ENCODE measurements at places on chromosomes 16 and 17.

DNA sequence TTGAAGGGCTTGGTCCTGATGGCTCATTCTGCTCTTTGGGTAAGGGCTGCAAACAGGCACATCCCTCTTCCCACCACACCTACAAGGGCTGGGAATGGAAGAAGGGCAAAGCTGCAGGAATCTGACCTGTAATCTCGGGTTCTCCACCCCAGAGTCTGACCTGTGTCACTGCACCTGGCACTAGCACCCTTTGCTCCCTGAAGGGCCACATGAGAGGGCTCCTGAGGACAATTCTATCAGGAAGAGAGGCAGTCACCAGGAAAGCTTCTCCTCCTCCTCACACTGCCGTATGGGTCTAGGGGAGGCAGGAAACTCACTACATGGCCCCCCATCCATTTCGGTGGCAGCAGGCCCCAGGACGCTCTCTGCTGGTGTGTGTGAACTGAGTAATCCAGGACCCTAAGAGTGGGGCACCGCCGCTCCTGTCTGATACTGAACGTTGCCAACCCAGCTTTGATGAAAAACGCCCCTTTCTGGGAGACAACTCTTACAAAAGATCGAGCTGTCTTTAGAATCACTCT, 26.4 kb downstream of the TTLL6 start:
- no peak for DNase-seq

GRCh38 chr17:55172612-55173011, 92.1 kb upstream of the HLF start:
- no peak for DNase-seq

GRCh38 chr16:50665128-50665878, 15.8 kb downstream of the SNX20 start:
- peak; percentile 4 for DNase-seq

DNA sequence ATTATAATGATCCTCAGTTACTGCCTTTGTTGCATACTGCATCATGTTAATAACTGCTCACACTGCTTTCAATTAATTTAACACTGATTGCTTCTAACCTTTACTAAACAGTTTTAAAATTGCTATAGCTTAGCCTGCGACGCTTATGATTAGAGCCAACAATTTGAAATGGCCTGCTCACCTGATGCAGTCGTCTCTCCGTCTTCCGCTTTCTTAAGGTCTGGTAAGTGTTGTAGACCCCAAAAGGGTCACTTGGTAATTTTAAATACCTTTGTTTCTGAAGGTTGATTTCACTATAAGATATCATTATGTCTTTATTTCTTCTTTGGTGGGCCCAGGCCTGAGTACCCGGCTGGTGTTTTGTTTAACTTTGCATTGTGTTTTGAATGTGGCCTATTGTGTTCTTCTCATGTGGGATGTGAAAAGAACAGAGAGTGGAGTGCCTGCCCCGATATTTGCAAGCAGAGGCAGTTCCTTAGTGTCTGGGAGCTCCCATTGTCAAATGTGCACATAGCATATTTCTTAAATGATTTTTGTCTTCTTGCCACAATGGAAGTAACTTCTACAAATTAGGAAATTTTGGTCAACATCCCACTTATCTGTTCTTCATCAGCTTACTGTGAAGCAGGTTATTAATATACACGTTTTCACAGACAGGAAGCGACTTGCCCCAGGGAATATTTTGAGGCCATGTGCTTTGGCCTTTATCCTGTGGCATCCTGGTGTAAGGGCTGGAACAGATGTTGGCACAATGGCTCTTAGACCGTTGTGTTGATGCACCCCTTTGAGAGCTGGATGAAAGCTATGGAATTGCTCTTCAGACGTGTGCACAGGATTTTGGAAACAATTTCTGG, 2.9 kb downstream of the PHKB start:
- DNase-seq = no peak

DNA sequence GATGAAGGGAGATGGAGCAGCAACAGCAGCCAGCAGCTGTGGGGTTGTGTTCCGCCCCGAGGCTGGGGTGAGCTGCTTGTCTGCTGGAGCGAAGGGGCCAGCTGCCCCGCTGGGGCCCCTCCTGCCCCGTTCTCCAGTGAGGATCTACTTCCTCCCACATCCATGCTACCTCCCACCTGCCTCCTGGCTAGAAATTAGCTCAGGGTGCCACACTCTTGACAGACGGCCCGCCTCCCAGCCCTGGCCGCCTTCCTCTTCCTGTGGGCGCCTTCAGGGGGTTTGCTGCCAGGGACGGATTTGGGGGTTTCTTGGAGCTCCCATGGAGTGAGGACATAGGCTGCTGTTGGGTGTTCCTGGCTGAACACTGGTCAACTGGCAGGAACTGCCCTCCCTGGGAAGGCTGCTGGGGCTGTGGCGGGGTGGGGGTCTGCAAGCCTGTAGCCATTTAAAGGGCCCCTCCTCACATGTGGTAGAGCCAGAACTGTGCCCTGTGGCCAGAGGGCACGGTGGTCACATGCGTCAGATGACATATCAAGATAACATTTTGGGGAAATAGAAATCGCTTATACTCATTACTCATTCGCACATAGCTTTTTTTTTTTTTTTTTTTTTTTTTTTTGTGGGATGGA, 13.1 kb downstream of the TBC1D24 start:
- DNase-seq = no peak

DNA sequence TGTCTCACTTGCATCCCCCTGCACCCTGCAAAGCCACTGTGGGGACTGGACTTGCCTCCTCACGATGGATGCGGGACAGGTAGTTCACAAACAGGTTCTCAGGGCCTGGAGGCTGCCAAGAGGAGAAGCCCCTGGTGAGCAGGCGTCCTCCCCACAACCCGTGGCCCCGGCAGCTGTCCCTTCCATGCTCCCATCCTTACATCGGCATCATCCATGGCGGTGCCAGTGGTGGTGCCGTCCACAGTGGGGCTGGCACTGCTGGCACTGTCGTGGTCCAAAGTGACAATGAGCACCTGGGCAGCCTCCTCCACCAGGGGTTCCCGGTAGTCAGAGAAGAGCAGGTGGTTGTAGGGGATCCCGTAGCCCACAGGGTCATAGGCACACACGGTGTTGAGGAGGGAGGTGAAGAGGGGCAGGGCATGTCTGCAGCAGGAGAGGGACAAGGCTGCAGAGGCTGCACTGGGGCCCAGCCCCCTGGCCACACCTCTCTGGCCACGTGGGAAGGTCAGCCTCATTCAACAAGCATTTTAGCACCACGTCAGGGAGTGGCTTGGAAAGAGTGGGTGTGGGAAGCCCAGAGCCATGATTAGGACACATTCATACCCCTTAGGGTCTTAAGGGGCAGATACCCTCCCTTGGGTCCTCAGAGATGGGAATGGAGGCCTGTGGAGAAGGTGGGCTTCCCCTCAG, 12.6 kb downstream of the HID1 start:
- no peak for DNase-seq

DNA sequence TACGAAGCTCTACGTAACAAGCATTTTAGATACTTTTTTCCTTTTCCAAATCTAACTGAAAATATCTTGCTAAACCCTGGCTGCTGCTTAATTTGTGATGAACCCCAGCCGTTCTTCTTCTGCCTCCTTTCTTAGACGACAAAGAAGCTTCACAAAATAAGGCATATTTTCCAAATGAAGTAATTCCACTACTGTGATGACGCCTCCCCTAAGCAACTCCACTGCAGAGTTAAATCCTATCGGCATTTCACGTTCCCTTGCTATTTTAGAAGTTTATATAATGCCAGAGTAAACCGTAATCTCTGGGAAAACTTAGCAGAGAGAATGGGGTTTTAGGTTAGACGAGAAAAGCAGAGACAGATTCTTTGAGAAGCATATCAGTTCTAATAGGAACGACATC, 683.1 kb upstream of the SALL1 start:
- no peak for DNase-seq

DNA sequence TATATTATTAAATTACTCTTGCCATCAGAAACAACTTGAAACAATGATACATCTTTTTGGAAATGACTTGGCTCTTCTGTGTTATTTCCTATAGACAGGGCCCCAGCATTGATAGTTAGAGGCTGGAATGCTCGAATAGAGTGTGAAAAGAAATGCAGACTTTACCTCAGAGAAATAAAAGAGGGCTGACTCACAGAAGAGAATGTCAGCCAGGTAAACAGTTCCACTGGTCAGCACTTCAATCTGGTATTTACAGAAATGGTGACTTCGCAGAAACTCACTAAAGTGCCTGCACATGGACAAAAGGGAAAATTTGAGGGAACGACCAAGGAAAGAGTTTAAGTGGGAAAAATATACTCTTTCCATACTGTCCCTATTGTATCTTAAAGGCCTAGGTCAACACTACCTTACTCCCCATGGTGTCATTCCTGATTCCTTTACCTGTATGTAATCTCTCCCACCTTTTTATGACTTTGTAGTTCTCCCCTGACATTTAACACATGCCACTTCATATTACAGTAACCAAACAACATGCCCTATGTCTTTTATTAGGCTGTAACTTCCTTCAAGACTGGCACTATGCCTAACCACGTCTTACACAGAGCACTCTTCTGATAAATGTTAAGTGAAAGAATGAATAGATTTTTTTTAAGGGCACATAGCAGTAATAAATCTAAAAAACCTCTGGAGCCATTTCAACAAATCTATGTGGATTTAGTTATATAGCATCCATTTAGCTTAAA, 36.7 kb downstream of the AKAP10 start:
- DNase-seq = no peak

DNA sequence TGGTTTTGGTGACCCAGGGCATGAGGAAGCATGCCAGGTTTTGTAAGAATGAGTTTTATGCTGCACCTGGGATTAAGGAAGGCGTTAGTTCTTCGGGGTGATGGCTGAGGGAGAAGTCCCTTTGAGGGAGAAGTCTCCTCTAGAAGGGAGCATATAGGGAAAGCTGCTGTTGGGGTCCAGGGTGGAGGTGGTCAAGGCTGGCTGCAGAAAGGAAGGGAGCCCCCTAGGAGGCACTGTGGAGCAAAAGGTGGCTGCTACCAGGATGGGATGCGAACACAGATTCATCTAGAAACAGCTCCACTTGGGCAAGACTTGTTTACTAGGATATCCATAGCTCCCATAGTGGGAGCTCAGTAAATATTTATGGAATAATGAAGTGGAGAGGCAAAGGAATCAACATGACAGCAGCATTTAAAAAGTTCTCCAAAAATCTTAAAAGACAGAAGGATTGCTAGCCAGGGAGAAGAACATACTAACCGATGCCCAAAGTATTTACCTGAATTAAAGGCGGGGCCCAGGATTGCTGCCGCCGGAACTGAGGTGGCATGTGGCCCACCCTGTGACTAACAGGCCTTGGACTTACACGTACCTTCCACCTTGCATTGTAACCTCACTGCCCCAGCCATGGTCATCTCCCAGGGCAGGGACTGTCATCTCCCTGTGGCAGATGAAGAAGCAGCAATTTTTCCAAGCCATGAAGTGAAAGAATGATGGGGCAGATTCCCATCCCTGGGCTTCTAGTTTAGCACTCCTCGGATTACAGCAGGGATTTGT, 7.1 kb upstream of the LPCAT2 start:
- no peak for DNase-seq

DNA sequence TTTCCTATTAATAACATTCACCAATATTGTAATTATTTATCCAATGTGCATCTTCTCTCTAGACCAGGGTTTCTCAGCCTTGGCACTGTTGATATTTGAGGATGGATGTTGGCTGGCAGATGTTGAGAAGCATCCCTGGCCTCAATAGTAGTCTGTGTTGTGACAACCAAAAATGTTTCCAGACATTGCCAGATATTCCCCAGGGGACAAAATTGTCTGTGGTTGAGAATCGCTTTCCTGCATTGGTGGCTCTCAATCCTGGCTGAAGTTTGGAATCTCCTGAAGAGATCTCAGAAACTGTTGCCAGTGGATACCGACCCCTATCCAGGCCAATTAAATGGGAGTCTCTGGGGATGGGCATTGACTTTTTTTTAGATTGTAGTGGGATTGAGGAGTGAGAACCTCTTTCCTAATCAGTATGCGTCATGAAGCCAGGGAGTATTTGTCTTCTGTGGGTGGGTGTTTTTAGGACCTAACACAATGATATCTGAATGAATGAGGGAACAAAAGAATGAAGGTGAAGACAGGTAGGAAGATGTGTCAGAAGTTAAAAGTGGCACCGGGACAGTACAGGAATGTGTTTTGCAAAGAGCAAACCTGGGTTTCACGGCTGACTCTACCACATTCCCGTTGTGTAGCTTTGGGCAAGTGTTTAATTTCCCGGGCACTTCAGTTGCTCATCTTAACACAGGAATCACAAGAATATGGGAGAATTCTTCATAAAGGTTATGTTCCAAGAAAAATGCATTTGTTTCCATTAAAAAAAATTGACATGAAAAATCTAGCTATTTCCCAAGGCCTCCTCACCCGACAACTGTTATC, 24.3 kb downstream of the HSD17B2 start:
- DNase-seq = no peak

DNA sequence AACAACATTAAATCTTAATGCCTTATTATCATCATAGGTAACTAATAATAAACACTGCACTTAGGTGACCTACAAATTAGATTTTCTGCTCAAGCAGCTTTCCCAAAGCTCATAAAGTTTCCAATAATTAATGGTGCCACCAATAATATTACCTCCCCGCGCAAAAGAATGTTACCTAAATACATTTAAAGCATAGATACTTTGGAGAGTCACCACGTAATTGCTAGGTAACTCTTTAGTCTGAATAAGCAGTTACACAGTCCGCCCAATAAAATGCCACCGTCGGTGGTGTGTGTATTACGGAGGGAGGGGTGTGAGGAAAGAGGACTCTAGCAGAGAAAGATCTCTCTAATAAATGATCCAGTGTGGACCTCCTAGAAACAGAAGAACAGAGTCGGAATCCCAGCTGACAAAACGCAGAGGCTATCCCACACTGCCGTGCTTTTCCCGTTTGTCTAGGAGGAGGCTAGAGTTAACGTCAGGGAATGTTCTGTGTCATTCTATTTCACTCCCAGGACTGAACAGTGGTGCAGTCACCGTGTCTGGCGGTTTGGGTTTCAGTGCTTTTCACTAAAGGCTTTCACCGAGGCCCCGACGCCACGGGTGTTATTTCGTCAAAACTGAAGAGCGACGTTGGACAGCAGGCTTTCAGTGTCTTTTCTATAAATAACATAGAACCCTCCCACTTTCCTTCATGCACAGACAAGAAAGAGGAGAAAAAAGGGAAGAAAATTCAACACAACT, 630 bp downstream of the RNFT1 start:
- peak; percentile 83 for DNase-seq

DNA sequence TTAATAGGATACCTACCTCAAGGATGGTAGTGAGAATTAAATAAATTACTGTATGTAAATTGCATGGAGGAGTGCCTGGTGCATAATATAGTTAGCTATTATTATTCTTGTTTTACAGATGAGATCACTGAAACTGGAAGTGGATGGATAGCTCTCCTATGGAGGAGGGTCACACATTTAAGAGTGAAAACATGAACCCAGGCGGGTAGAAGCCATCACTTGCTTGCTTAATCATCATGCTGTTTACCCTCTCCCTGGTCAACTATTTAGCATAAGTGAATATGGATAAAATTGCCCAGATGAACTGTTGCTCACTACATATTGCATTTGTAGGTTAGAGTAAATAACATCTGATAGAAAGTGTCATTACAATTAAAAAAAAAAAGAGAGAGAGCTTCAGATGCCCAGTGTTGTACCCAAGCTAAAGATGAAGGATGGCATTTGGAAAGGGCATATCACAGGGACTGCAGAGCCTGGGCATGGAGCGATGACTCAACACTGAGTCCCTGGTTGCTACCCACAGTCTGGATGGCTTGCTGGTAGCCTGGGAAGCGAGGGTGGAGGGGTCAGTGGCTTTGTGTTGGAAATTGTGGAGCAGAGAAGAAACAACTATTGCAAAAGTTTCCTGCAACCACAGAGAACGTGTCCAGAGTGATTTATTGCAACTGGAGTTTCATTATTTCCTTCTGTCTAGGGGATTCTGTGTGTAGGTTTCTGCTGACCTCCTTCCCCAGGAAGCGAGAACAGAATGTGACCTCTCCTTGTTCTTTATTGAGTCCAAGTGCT, 414.4 kb downstream of the SHISA9 start:
- no peak for DNase-seq
